ENCODE measurements at places on chromosomes 4 and X.

DNA sequence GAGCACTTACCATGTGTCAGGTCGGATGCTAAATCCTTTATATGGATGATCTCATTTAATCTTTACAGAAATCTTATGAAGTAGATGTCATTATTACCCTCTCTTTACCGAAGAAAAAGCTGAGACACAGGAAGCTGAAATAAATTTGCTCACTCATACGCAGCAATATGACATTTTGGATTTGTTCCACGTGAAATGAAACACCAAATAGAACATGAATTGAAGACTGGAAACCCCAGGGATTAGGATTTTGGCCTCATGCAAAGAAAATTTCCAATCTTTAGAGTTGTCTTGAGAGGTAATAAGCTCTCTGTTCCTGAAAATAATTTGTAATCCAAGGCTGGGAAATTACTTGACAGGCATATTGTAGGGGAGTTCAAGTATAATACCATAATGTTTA lies 354.4 kb upstream of the CLNK start:
- DNase-seq = no peak

GRCh38 chr4:92992758-92993157 lies 689.0 kb downstream of the GRID2 start:
- DNase-seq = no peak

GRCh38 chrX:23559975-23560374 lies 107.3 kb upstream of the PRDX4 start:
- no peak for DNase-seq

- DNase-seq = no peak
Measured at GRCh38 chr4:174708381-174708780, 120.7 kb downstream of the GLRA3 start.

DNA sequence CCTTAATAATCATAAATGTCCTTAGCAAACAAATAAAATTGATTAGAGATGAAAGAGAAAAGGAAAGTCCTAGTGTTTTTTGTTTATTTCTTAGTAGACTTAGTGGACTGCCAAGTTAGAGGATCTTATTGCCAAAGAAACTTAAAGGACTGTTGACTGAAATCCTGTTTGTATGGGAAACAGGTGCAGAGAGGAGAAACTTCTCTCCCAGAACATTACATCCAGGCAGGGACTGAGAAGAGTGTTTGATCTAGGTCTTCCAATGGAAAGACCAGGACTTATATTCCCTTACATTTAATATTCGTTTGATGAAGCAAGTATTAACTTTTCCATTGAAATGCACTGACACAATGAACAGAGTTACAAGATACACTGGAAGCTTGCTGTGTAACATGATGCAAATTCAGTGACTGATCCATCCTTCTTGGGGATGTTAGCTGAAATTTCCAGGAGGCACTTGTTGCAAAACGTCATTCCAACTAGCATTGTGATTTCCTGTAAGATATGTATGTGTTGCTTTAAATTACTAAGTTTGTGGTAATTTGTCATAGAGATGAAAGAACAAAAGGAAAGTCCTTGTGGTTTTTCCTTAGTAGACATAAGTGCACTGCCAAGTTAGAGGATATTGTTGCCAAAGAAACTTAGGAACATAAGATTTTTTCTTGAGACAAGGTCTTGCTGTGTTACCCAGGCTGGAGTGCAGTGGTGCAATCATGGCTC lies 505.6 kb downstream of the STIM2 start:
- DNase-seq = no peak

GRCh38 chrX:103640401-103641155 lies 11.8 kb downstream of the TCEAL1 start:
- DNase-seq = no peak

Measured in HuH-7 (cell line).